GM03348 (cell line): ENCODE measurements at places on chromosomes 11 and 22.

DNA sequence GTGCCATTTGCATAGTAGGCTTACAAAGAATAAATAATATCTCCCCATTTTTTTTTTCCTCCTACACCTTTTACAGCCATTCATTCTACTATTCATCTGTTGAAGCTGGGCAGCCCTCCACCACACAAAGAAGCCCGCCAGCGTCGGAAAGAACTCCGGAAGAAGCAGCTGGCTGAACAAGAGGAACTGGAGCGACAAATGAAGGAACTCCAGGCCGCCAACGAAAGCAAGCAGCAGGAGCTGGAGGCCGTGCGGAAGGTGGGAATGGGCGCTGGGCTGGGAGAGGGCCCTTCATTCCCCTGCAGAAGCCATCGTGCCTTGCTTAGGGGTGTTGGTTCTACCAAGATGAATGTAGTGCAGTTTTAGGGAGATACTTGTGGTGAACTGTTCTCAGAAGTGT is 68.6 kb downstream of the SWAP70 start:
- no peak for DNase-seq

- no peak for DNase-seq
These were observed 5.6 kb downstream of the JAML start for GRCh38 chr11:118219244-118219643.

DNA sequence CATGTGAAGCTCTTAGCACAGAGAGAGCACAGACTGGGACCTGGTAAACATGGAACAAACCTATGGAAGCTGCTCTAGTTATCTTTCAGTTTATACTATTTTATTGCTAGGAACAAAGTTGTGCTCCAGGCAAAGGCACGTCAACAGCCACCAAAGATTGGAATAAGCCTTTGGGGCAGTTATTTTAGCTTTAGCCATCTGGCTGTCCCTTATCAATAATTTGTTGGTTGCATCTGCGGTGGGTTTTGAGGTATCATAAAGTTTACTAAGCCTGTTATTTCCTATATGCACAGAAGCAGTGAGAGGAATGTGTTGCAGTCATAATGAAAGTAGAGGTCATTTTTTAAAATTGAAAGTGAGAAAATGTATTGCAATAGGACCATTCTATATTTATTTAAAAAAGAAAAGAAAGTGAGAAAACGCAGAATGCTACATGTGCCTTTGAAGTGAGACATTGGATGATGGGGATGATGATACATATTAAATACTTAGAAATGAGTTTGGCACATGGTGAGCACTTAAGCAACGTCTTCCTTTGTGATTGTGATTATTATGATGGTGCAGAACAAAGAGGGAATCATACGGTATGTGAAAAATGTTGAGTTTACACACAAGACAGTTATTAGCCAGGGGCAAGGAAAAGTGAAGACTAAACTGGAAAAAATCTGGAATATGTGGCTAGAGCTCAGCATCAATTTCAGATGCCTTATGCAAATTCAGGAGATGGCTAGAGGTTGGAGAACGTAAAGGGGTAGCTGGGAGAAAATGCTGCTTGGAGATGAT is 58.3 kb downstream of the PRR5L start:
- DNase-seq = peak; percentile 35

DNA sequence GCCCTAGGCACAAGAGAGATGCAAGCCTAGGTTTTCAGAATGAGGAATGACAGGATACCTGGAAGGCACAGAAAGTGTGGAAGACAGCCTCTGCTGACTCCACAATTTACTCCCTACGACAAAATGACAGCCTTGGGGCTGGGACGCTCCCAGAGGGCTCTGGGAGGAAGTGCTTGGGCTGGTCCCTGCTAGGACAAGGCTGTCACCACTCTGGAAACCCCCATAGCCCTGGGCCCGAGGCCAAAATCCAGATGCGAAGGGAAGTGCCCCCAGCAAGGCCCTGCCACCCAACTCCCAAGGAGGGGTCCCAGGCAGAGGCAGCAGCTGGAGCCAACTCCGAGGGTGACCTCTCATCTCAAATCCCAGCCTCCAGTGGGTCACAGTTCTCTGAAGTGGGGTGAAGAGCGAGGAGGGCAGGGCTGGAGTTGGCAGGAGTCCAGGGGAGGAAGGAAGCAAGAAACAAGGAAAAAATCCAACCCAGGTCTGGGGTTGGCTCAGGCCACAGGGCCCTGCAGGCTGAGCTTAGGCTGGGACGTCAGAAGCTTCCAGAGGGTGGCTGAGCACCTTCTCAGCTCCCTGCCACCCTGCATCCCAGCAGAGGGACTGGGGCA is 6.3 kb upstream of the CDC42EP2 start:
- no peak for DNase-seq

DNA sequence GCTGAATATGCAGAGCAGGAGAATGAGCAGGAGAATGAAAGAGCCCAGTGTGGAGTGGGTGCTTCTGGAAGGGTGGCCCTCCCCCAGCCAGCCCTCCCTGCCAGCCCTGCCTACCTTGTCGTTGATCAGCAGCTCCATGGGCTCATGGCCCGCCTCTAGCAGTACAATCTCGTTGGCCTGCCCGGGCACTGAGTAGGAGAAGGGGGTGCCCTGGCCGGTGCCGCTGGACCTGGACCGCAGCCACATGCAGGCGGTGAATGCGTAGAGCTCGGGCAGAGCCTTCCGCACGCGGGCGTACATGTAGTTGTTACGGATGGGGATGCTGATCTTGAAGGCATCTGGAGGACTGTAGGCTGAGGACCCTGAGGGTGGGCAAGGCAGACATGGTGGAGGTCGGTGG is 17.4 kb downstream of the NPTXR start:
- no peak for DNase-seq

- DNase-seq = peak; percentile 99
These were observed at the start of gene GCAT for GRCh38 chr22:37807410-37808293. Gene GCAT, plus strand, starts transcription at chr22:37807934. Its CDS starts 34 bp downstream, at chr22:37807968.

GRCh38 chr11:106152824-106153223 is 75.4 kb downstream of the AASDHPPT start:
- no peak for DNase-seq

GRCh38 chr11:80694385-80694784 is 1253.6 kb upstream of the TENM4 start:
- DNase-seq = no peak

- no peak for DNase-seq
These were observed 31.2 kb downstream of the GAL start for GRCh38 chr11:68715456-68716122.

- no peak for DNase-seq
These were observed 14.3 kb upstream of the RANBP1 start for GRCh38 chr22:20101638-20102037.

- DNase-seq = no peak
These were observed 49.3 kb upstream of the MPPED2 start for GRCh38 chr11:30635401-30635989.

GRCh38 chr11:2760196-2760871 is 60.5 kb upstream of the KCNQ1OT1 start:
- DNase-seq = no peak

- peak; percentile 2 for DNase-seq
These were observed 59.6 kb upstream of the EMID1 start for GRCh38 chr22:29146091-29146560.

- DNase-seq = no peak
These were observed 44.6 kb upstream of the ELF5 start for GRCh38 chr11:34558211-34558610.

- no peak for DNase-seq
These were observed 32.0 kb downstream of the THOC5 start for GRCh38 chr22:29521526-29521925.

GRCh38 chr11:26985943-26986342 is 8.0 kb upstream of the FIBIN start:
- peak; percentile 56 for DNase-seq

DNA sequence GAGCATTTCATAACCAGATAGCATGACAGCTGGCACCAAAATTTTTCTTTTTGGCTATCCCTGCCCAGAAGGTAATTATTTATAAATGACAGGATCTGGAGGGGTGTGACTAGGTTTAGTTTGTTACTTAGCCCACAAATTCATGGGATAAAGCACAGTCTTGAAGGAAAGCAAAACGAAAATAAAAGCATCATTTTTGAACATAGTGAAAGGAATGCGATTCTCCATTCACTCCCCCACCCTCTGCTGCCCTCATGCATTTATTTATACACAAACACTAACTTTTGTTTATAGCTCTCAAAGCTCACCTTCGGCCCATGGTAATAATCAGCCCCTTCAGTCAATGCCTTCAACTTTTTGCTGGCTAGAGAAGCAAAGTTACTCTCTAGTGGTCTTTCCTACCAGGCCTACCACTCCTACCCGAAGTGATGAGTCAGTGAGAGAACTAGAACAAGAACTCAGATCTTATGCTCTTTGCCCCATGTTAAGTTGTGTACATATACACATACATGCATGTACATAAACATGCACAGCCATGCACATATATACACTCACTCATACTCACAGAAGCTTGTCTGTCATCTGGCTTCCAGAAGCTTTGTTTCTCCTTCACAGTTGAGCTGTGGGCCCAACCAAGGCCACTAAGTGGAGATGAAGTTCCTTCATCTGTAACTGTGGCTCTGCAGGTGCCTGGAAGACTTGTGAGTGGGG is 22.6 kb downstream of the CALCA start:
- no peak for DNase-seq

DNA sequence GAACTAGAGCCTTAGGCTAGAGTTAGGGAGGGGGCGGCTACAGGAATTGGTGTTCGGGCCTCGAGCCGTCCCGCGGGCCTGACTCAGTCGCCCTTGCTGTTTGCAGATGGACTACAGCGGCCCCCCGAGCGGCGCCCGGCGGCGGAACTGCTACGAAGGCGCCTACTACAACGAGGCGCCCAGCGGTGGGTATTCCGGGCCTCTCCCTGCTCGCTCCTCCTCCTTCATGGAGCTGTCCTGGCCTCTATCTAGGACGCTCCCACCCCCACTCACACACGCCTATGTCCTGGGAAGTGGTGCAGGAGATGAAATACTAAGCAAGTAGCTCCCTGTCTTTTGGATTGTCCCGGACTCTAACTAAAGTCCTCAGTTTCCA is 1.4 kb downstream of the MYOD1 start:
- DNase-seq = no peak

- peak; percentile 95 for DNase-seq
These were observed 36.3 kb upstream of the CFAP300 start for GRCh38 chr11:102010776-102011494.

- no peak for DNase-seq
These were observed 41.5 kb downstream of the OR4D9 start for GRCh38 chr11:59552844-59553243.

- no peak for DNase-seq
These were observed 1.6 kb upstream of the SWAP70 start for GRCh38 chr11:9662273-9662672.

DNA sequence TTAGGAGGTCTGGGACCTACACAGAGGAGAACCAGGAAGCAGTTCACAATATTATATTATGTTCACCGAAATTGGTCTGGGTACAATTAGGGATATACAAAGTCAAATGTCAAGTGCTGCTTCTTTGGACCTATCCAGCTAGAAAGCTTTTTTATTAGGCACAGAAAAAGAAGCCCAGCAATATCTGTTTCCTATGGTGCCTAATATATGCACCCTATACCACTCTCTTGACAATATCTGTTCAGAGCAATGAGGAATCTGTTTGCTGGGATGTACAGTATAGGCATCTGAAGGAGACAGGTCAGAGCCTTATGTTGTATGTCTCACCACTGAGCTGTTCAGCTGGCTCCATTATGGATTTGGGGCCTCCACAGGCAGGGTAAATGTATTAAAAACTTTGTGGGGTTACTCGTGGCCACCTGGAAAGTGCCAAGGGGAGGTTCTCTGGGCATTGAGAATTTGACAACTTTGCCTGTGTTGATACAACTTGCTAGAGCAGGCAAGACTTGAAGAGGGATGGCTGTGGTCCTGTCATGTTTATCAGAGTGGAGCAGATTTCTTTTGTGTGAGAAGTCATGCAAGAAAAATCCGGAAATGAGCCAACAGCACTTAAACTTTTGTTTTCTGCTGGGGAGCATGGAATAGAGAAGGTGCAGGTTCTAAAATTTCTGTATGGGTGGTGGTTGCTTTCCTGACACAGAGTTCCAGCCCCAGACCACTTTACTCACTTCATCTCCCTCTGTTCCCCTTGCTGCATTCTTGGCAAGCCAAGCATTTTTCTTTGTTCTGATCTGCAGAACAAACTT is 10.1 kb downstream of the STIM1 start:
- peak; percentile 59 for DNase-seq

GRCh38 chr11:70930215-70930614 is 322.2 kb downstream of the SHANK2 start:
- DNase-seq = no peak

DNA sequence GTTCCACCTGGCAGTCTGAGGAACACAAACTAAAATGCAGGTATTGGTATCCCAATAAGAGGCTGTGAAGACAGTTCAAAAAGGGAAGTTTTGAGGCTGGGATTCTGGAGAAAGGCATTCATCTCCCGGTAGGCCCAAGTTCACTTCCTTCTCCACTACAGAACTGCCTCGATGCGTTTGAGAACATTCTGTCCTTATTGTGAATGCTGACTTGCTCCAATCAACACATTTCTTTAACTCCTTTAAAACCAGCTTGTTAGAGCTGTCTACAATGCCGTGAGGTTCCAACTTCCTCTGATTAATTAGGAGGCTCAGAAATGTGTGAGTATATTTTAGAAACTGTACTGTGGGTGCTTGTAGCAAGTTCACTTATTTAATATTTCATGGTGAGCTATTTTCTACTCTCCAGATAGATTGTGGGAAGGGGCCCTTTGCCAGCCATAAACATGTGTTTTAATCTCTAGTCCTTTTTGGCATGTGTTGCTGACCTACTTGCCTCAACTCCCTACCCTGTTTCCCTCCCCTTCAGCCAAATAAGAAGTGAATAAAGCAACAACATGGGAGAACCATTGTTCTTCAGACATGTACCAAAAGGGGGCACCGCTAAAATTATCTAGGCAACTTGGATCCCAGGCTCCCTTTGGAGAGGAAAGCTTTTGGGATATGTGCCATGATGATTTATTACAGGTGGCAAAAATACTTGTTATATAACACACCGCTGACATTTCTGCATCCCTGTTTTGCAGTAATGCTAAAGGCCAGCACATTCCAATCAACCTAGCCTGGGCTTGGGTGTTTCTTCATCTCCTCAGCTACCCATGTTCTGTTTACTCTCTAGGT is 245.6 kb downstream of the BLID start:
- peak; percentile 25 for DNase-seq

- peak; percentile 90 for DNase-seq
These were observed 32.2 kb downstream of the LIMK2 start for GRCh38 chr22:31244046-31244942.

- no peak for DNase-seq
These were observed 248.5 kb upstream of the C11orf87 start for GRCh38 chr11:109173504-109173903.

DNA sequence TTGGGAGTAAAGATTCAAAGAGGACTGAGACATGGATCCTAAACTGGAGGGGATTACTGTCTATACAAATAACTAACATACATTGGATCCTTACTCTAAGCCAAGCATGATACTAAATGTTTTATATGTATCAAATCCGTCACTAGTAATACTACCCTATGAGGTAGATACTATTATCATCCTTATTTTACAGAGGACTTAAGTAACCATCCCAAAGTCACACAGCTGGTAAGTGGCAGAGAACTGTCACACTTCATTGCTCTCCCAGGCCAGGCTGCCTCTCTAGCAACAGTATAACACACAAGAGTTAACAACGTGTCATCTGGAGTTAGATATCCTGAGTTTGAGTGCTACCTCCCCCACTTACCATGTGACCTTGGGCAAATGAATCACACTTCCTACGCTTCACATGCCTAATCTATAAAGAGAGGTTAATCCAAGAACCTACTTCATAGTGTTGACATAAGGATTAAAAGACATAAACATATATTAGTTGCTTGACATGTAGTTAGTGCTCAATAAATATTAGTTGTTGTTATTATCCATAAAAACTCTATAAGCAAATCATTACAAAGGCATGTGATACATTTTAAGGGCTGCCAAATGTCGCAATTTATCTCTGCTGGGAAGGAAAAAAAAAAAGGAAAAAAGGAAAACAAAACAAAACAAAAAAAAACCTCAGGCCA is 33.8 kb upstream of the SPON1 start:
- peak; percentile 30 for DNase-seq

GRCh38 chr22:22666307-22667091 is 22.1 kb downstream of the GGTLC2 start:
- DNase-seq = peak; percentile 23
